ENCODE measurements at places on chromosomes 4 and X.

DNA sequence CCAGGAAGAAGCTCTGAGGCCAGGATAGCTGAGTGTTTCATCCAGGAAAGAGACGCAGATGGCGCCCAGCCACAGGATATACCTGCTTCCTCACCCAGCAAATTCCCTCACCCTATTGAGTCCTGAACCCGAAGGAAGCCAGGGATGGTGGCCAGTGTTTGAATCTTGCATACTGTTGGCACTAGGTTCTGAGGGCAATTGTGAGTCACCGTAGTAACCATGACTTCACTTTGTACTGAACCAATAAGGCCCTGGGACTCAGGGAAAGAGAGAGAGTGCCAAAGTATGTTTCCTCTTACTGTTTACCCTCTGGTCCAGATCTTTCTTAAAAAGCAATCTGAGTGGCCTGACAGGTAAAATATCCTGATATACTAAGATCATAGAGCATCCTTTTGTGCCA, 25.6 kb upstream of the SMIM10L2A start:
- no peak for DNase-seq

GRCh38 chrX:10518073-10518472, 102.3 kb downstream of the MID1 start:
- no peak for DNase-seq

- DNase-seq = no peak
Observed at GRCh38 chrX:18617407-18617750, 54.5 kb downstream of the RS1 start.

DNA sequence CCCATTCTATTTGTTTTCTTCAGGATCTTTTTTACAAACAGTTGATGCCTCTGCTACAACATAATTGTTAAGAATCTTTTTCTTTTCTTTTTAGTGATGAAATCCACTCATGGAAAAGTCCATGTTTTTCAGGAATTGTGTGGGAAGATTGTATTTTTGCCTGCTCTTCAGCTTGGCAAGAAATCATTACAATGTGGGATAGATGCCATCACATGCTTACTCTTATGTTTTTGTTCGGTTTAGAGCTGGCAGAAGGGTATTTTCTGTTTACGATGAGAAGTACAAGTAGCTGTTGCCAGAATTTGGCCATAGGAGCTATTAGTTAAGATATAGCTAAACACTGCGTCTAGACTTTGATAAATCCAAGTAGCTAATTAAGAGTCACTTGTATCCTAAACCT, 2585.3 kb downstream of the ARAP2 start:
- DNase-seq = no peak

DNA sequence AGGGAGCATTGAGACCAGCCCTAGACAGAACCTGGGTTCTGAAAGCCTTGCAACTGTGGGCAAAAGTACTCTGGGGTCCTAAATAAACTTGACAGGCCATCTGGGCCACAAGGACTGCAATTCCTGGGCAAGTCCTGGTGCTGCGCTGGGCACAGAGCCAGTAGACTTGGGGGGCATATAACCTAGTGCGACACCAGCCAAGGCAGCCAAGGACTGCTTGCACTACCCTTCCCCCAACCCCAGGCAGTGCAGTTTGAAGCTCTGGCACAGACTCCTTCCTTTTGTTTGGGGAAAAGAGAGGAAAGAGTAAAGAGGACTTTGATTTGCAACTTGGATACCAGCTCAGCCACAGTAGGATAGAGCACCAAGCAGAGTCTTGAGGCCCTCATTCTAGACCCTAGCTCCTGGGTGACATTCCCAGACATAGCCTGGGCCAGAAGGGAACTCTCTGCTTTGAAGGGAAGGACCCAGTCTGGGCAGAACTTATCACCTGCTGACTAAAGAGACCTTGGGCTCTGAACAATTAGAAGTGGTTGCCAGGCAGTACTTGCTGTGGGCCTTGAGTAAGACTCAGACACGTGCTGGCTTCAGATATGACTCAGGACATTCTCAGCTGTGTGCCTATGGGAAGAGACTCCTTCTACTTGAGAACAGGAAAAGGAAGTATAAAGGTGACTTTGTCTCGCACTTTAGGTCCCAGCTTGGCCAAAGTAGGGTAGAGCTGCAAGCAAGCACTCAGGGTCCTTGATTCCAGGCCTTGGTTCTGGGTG, 522.8 kb downstream of the GLUD2 start:
- no peak for DNase-seq

DNA sequence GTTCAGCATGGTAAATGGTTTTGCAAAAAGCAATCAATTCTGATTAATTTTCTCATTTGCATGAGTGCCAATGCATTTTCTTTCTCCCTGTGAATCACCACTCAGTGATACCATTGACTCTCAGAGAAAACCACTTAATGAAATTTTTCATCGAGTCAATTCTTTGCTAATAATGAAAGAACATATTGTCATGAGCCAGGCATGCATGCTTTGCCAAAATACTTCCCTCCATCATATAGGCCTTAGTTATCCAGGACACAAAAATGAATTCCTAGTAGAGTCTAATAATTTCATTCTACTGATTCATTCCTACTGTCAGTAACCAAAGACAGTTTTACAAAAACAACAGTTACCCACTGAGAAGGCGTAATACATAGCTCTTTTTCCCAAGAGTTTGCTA, 680.0 kb downstream of the TRIML1 start:
- no peak for DNase-seq

- DNase-seq = no peak
Observed at GRCh38 chr4:106021737-106022410, 126.6 kb downstream of the NPNT start.

- DNase-seq = no peak
Observed at GRCh38 chr4:185773419-185773818, 38.6 kb downstream of the SORBS2 start.

GRCh38 chr4:151798678-151799416, 38.0 kb upstream of the GATB start:
- DNase-seq = peak; percentile 34

DNA sequence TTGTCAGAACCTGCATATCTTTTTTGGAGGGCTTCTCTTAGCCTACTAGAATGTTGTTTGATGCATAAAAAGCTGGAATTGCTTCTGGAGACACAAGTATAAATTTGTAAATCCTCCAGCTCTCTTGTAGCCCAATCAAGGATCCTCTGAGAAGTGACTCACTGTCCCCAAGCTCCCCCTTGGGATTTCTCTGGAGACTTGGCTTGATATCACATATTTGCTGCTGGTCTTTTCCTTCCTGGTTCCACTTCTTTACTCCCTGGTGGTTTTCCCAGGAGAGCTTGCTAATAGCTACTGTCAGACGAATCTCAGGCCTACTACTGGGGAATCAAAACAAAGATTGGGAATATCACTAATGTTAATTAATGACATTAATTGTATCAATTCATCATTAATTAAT, 173.1 kb downstream of the STK32B start:
- no peak for DNase-seq

GRCh38 chr4:83440148-83440814, 15.3 kb downstream of the HELQ start:
- DNase-seq = no peak

Data from GM19239 (cell line).